ENCODE measurements at places on chromosomes 4 and X. TPM values are rescaled to one million over a fixed set of nuclear protein-coding genes. Genes with fewer than 3 reads are reported as not detected.

DNA sequence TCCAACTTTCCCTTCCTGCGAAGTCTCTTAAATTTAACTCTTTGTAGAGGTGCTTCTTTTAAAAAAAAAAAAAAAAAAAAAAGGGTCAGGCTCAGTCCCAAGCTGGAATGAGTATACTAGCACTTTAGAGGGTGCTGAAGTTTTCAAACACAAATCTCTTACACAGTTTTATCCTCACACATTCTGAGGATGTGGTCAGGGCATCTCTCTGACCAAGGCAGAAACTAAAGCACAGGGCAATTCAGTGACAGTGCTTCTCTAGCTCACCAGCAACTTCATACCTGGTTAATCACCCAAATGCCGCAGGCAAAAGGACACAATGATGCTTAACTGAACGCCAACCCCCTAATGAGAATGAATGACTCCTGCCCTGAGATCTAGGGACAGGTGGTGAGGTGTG is 9.8 kb upstream of the PGM2 start:
- DNase-seq: no peak

DNA sequence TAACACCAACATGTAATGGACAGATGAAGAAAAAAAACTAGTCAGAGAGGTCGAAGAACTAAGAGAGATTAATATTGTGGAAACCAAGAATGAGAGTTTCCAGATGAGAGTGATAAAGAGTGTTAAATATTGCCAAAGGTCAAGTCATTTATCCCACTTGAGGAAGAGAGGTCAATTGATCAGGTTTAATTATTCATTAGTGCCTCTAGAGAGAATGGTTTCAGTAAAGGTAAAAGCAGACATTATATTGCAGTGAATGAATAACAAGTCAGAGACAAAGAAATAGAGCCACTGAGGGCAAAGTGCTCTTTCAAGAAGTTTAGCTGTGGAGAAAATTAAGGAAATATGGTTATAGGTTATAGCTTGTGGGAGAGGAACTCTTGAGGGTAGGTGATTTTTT is 263.1 kb downstream of the GUCY2F start:
- no peak for DNase-seq

DNA sequence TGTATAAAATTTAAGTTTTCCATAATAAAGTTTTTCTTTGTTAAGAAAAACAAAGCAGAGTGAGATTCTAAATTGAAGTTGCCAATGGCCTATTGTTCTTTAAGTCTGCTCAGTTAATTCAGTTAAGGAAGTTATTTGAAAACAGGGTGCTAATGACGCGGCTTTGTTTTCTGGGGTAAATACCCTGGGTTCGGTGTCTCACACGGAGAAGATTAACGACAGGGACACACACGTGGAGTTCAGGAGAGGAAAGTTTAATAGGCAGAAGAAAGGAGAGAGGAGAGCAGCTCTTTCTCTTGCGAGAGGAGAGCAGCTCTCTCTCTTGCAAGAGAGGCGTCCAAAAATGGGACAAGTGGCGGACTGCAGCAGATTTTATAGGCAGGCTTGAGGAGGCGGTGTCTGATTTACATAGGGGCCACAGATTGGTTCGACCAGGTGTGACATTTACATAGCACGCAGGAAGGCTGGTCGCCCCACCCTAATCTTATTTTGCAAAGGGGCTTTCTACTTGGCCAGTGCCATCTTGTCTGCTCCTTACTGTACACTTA is 9.6 kb downstream of the CA5B start:
- no peak for DNase-seq

DNA sequence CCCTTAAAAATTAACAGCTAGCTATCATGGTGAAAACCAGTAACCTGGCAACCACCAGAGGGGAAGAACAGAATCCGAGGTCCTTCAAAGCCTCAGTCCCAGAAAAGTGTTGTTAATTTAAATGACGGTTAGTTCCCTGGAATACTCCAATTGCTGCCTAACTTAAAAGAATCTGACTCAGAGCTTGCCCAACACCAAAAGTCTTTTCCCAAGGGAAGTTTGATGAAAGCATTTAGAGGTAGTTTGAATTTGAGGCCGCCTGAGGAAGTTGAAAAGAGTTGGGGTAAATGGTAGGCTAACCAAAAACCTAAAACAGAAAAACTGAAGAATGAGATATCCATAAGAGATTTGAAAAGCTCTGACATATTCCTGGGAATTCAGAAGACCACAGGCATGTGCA is 46.6 kb downstream of the IL13RA2 start:
- no peak for DNase-seq

GRCh38 chr4:78753091-78753490 is 23.1 kb upstream of the BMP2K start:
- peak; percentile 71 for DNase-seq

- DNase-seq: no peak
Measured at GRCh38 chrX:20414066-20414465, 147.4 kb upstream of the RPS6KA3 start.

GRCh38 chr4:15809058-15809457 is 30.9 kb downstream of the CD38 start:
- peak; percentile 45 for DNase-seq

DNA sequence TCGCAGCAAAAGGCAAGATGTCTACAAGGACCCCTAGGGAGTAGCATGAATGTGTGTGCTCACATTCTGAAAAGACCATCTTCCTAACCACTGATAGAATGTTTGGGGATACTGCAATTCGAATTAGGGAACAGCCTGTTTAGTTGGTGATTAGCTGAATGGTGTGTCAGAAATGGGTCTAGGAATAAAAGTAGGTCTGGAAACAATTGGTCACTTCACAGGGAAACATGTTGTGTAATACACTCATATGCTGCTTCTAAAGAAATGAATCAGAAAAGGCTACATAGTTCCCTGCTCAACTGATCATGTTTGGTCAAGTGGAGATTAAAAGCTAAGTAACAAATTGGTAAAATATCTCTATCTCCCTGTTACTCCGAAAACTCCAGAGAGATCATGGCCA is 2362.4 kb upstream of the TENM3 start:
- no peak for DNase-seq

- no peak for DNase-seq
Measured at GRCh38 chr4:2790583-2791517, 2.0 kb upstream of the SH3BP2 start.

- DNase-seq: no peak
Measured at GRCh38 chr4:123265443-123265842, 131.2 kb upstream of the SPRY1 start.

DNA sequence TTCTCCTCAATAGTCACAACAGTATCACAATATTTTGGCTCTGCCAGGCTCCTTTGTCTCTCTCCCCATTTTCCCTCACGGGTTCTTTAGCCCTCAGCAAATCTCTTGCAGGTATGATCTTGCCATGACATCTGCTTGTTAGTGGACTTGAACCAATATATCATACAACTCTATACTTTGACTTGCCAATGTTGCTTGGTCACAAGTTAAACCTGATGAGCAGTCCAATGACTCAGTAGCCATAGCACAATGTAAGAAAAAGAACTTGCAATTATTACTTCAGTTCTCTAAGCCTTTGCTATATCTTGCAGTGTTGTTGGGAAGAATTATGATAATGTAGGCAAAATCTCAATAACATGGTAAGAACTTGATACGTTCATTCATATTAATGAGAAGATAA is 174.6 kb upstream of the NRK start:
- no peak for DNase-seq

DNA sequence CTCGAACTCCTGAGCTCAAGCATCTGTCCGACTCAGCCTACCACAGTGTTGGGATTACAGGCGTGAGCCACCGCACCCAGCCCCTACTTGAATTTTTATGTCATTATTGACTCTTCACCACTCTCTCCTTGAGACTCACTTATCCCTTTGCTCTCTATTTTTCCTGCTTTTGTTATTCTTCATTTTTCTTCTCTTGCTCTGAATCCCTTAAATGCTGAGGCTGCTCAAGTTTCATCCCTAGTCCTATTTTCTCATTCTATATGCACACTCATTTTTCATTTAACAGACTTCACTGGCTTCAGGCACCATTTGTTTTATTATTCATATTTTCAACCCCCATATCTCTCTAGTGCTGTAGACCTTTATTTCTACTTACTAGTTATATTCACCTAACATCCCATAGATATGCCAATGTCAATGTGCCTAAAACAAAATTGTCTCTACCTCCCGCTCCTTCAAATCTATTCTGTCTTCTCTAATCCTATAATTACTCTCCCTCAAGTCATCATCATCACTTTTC is 85.7 kb downstream of the APOOL start:
- DNase-seq: no peak

GRCh38 chrX:112083624-112084326 is 1.2 kb upstream of the TRPC5 start:
- no peak for DNase-seq

GRCh38 chrX:120120223-120120622 is 4.5 kb upstream of the RHOXF1 start:
- no peak for DNase-seq

Gene MUC7
- not detected for total RNA-seq

Gene RAB39B
- 6.5 TPM for total RNA-seq

Gene POLA1
- total RNA-seq: 24.9 TPM

Gene PAGE1
- not detected for total RNA-seq

Gene GSX2
- 0.54 TPM for total RNA-seq

Gene AMTN
- total RNA-seq: not detected

Gene ADH1A
- not detected for total RNA-seq

Gene TXK
- 1.3 TPM for total RNA-seq

All from GM12878 (cell line).